Spinal cord (tissue), 10 donors: ENCODE measurements at places on chromosomes 3 and 15. TPM values are rescaled to one million over a fixed set of nuclear protein-coding genes. Genes with fewer than 3 reads are reported as not detected.

GRCh38 chr3:8420612-8421011, 81.0 kb upstream of the LMCD1 start:
- H3K36me3 ChIP-seq: no peaks in the 10 kb centered on the region
- no peaks in the 10 kb centered on the region for H3K4me1 ChIP-seq
- no peaks in the 10 kb centered on the region for H3K27me3 ChIP-seq
- no peak overlapping the region for H3K27ac ChIP-seq

DNA sequence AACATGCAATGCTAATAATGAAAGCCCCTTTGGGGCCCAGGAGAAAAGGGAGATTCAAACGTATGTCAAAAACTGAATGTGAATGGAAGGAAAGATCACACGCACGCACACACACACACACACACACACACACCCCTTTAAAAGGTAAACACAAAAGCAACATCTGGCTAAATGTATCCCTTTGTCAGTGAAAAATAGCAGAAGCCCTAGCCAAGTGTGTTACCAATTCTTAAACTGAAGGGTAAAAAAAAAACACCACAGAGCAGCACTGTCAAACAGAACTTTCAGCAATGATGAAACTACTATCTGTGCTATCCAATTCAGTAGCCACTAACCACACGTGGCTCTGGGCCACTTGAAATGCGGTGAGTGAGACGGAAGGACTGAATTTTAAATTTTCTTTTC, 4.9 kb downstream of the RFTN1 start:
- H3K27ac ChIP-seq: no peak overlapping the region
- no peak for DNase-seq
- H3K4me3 ChIP-seq: no peak overlapping the region
- H3K27me3 ChIP-seq: peaks cover 9% of the 10 kb centered on the region
- H3K4me1 ChIP-seq: peaks cover 22% of the 10 kb centered on the region

Gene CFAP100
- total RNA-seq: 16.6 TPM

Gene FMN1
- total RNA-seq: 4.5 TPM

Gene ANKRD34C
- 0.99 TPM for total RNA-seq
